RPMI8226 (cell line): ENCODE measurements at places on chromosomes 5 and 9.

GRCh38 chr9:33881635-33882034 is 64.7 kb downstream of the UBE2R2 start:
- DNase-seq: no peak

DNA sequence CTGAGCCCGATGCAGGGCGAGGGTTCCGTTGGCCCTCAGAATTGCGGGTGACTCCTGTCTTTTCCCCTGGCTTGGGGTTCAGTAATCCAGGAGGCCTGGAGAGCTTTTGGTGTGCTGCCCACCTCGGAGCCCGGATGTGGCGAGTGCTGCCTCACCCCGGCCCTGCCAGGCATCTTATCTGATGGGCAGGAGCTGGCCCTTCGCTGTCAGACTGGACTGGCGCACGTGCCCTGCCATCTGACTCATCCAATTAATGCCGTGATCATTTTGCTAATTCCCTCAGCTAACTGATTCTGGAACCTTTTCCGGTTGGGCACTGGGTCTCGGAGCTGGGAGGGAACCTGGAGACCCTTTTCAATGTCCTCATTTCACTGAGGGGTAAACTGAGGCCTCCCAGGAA is 34.6 kb downstream of the RXRA start:
- no peak for DNase-seq

DNA sequence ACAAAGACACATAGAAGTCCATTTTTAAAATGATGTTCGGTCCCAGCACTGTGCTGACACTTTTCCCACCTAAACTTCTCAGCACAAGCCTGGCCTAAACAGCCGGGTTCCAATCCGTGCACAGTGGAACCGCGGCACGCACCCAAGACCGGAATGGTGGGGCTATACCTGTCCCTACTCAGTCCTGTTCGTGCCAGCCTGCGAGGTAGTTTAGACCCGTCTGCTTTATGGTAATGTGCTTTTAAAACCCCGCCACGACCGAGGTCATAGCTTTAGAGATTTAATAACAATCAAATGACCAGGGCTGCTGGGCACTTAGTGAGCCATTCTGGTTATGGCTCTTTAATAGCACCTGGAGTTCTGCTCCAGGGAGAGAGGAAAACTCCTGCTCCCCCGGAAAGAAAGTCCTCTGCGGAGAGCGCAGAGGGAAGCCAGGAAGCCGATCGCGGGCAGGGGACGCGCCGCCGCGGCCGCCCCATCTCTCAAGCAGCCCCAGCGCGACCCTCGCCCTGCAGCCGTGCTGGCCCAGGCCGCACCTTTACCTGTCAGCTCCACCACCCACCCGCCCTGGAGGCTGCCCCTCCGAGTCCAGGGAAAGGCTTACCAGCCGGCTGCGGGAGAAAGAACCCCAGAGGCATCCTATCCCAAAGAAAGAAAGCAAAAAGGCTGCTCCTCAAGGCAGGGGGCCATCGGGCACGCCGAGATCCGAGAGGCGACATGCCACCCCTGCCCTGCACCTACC is 511 bp downstream of the ARL15 start:
- peak; percentile 37 for DNase-seq

- DNase-seq: no peak
These were observed 13.9 kb downstream of the IL7R start for GRCh38 chr5:35870605-35871004.

GRCh38 chr9:28014212-28014611 is 440.9 kb upstream of the C9orf72 start:
- no peak for DNase-seq

GRCh38 chr5:118407958-118408357 is 580.4 kb downstream of the DTWD2 start:
- no peak for DNase-seq

DNA sequence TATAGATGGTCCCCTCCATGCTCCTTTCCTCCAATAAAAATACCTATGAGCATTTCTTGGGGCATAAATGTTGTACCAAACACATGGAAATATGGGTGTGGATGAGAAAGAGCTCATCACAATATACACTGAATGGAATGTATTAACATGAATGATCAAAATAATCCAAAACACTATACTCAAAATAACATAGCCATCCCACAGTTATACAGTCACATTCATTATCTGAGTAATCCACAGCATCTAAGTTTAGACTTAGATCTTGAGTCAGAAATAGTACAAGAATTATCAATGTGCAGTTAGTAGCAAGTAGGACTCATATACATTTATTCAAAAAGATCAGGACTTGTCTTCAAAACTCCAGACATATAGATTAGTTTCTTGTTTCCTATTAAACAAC is 175.2 kb upstream of the NREP start:
- DNase-seq: no peak

DNA sequence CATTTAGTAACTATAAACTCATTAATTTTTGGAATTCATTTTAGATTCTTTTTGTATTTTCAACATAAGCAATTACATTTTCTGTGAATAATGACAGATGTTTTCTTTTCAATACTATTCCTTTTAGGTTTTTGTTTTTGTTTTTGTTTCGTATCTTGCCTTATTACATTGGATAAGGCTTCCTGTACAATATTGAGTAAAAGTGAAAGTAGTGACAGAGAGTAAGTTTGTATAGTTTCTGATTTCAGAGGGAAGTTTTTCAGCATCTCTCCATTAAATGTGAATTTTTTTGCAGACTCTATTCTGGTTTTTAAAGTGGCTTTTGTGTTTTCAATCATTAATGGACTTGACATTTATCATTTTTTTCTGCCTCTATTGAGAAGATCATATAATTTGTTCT is 12.8 kb upstream of the CAMK4 start:
- no peak for DNase-seq

DNA sequence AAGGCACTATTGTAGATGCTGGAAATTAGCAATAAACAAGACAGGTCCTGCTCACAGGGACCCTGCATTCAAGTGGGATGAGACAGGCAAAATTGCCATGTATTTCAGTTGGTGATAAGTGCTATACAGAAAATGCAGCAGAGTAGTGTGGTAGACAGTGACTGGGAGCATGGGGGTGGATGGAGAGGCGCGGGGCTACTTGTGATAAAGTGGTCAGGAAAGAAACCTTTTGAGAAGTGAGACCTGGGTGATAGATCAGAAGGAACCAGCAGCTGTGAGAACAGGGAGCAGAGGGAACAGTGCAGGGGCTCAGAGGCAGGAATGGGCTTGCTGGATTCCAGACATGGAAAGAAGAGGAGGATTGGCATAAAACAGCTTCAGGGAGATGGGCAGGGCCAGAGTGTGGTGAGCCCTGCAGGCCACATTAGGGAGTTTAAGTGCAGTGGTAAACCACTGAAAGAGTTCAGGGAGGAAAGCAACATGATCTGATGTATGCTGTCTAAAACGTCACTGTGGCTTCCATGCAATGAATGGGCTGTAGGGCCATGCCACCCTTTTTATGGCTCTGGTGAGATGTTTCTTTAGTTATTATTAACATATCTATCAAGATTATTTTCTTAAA is 7.3 kb downstream of the CRHBP start:
- no peak for DNase-seq

DNA sequence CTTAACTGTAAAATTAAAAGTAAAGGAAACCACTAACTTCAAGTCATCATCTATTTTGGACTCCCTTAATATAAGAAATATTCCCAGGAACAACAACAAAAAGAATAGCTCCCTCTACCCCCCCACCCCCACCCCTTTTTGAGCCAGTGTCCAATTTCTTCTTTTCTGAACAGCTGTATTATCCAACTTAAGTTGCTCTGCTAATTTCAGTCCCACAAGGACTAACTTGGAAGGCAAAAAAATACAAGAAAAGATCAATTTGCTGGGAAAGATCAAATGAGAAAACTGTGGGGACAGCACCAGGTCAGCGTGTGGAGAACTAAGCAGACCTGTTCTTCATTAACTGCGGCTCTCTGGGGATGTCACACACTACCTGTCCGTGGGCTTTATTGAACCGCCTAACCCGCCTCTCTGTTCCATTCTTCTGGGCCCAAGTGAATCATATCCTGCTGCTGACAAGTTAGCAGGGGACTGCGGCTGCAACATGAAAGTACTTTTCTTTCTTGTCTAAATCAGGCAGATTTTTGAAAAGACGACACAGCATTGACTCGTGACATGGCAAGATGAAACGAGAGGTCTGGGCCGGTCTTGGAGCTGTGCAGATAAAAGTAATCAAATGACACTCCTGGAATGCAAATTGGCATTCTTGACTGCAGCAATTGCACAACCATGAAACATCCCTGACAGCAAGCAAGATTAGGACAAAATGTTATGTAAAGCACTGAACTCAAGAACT is 2.7 kb downstream of the BNC2 start:
- DNase-seq: no peak

DNA sequence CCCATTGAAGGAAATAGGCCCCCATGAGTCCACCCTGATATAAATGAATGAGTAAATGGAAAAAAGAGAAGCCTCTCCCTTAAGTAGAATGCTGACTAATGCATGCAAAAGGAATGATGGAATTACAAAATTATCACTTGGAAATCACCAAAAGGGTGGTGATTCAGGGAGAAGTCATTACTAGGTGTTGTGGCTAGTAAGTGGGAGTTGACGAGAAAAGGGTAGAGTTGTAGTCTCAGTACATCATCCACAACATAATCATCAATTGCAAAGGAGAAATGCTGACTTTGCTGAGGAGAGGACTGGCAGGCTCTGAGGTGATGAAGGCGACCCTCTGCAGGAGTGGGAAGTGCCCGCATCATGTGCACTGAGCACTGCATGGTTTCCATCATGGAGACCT is 201.5 kb upstream of the S1PR3 start:
- no peak for DNase-seq
